ENCODE measurements at places on chromosomes 4 and X. TPM values are rescaled to one million over a fixed set of nuclear protein-coding genes. Genes with fewer than 3 reads are reported as not detected.

DNA sequence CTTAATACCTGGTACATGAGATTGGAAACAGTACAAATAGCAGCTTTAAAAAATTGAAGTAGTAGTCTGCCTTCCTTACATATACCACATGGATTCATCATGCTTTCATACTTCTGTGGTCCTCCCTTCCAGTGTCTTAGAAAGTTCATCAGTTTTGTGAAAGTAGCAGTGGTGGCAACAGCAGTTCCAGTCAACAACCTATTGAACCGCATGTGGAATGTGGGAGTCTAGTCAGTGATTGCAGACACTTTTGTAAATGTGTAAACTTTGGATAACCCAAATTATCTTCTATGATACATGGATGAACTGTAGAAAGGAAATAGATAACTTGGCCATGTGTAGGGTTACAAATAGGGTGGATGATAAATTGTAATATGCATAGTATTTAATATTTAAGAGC is 34.1 kb downstream of the FNIP2 start:
- DNase-seq: no peak

Gene TRO
- total RNA-seq: 2.7 TPM

GRCh38 chr4:170697845-170698244 is 608.1 kb upstream of the AADAT start:
- no peak for DNase-seq

- no peak for DNase-seq
Observed at GRCh38 chr4:72312032-72312650, 256.9 kb downstream of the ADAMTS3 start.
